CD8-positive, alpha-beta memory T cell (primary cell): ENCODE measurements at places on chromosomes 16 and 17. TPM values are rescaled to one million over a fixed set of nuclear protein-coding genes. Genes with fewer than 3 reads are reported as not detected.
A peak's percentile ranks its signal among the peaks of the same experiment; 100 is the strongest.

STAC2 gene
- total RNA-seq, result not detected

GRIN2A gene
- not detected for total RNA-seq

- H3K4me3 ChIP-seq, result no peak overlapping the region
- peaks cover 14% of the 10 kb centered on the region for H3K36me3 ChIP-seq
- no peak for DNase-seq
- H3K27me3 ChIP-seq, result no peaks in the 10 kb centered on the region
- H3K27ac ChIP-seq, result no peak overlapping the region
Observed at GRCh38 chr17:81576621-81577277, 24.6 kb upstream of the FAAP100 start.

DNA sequence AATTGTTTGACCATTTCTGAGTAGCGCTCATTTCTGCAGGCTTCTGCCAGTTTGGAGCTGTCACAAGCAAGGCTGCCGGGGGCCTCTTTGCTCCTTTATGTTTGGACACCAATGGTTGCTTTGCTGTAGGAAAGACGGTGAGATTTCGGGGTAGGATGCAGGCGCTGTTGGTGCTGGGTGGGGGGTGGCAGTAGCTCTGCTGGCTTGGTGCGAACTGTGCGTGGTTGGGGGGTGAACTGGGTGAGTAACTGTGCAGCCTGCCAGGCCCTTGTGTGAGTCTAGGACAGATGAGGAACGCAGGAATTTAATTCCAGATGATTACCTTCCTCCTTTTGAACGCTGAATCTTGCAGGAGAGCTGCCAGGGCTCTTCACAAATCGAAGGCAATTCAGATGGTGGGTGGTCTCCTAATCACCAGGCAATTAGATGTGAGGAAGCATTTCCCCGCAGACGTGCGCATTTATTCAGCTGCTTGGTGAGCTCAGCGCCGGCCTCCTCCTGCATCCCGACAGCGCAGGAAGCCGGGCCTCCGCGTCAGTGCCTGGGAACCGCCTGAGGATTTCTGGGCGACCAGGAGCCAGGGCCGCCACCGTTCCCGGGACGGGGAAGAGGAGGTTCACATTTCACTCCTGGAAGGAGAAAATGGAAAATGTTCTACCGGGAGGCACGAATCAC lies 154.4 kb downstream of the FOXL1 start:
- H3K27me3 ChIP-seq, result no peaks in the 10 kb centered on the region
- H3K4me1 ChIP-seq, result no peaks in the 10 kb centered on the region
- no peak for DNase-seq
- no peaks in the 10 kb centered on the region for H3K36me3 ChIP-seq
- H3K27ac ChIP-seq, result no peak overlapping the region
- no peak overlapping the region for H3K4me3 ChIP-seq

DNA sequence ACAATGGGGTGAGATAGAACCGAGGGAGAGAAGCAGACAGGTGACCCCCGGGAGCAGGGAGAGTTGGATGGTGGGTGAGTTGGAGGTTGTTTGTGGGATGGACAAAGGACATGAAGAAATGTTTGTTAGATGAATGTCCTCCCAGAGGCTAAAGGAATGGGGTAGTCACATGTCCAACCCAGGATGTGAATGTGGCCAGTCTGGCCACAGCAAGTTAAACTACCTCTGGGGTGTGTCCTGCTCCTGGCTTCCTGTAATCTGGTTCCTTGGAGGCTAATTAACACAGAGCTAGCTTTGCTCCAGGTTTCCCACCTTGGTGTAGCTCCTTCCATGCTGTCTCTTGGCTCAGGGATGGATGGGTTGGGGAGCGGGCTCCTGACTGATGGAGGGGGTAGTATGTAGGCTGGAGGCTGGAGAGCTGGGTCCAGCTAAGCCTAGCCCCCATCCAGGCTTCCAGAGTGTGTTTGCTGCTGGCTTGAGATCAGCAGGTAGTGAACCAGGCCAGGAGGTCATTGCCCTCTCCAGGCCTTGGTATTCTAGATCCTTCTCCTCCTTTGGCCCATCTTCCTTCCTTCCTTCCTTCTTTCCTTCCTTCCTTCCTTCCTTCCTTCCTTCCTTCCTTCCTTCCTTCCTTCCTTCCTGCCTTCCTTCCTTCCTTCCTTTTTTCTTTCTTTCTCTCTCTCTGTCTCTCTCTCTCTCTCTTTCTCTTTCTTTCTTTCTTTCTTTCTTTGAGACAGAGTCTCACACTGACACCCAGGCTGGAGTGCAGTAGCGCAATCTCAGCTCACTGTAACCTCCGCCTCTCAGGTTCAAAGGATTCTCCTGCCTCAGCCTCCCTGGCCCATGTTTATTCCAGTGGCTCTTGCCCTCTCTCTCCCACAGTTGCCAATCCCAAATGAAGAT lies 28.0 kb upstream of the UBE2G1 start:
- H3K4me1 ChIP-seq, result no peaks in the 10 kb centered on the region
- no peak overlapping the region for H3K27ac ChIP-seq
- no peaks in the 10 kb centered on the region for H3K27me3 ChIP-seq

DNA sequence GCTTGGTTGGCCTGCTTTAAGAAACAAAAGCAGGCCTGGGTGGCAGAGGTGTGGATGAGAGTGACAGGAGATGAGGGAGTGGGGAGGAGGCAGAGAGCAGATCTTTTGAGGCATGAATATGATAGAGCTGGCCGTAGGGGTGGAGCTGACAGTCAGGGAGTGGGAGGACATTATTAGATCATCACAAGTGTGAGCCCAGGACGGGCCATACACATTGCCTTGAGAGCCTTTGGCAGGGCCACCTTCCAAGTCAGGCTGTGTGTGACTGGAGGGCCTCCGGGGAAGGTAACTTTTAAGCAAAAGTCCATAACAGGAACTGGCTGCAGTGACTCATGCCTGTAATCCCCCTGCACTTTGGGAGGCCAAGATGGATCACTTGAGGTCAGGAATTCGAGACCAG lies 26.3 kb downstream of the GINS3 start:
- no peak for DNase-seq
- H3K27me3 ChIP-seq, result no peaks in the 10 kb centered on the region
- H3K4me3 ChIP-seq, result no peak overlapping the region

MMD gene
- 19.1 TPM for total RNA-seq

DNA sequence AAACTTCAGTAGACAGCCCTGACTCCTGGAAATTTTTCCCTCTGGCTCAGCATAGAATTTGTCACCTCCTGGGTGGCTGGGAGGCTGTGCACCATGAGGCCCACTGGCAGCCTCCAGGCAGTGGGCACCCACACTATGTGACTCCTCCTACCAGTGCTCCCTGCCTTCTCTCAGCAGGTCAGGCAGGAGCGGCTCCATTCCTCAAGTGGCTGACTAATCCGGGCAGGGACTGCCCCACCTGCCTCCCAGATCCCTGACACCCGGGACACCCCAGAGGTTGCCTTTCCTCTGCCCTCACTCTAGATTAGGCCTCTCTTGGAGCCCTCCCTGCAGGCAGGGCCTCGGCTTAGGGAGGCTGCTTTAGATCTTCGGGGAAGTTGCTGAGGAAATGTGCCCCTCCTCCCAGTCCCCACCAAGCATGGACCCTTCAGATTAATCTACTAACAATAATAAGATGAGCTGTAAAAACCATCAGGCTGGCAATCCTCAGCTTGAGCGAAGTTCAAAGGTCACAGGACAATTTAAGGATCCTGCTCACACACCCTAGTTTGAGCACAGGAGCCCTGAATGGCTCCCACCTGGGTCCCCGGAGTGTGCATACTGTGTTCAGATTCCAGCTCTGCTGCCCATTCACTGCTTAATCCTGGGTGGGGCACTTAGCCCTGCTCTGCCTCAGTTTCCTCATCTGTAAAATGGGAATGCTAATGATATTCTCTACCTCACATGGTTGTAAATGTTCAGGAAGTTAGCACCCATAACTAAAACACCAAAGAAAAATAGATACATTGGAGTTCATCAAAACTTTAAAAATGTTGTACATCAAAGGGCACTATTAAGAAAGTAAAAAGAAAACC lies 10.0 kb upstream of the MYCBPAP start:
- H3K27ac ChIP-seq, result no peak overlapping the region
- DNase-seq, result no peak
- H3K4me1 ChIP-seq, result no peaks in the 10 kb centered on the region
- no peak overlapping the region for H3K4me3 ChIP-seq
- no peaks in the 10 kb centered on the region for H3K27me3 ChIP-seq

ZDHHC1 gene
- total RNA-seq, result 1.3 TPM

GRCh38 chr17:65175952-65176351 lies 38.8 kb downstream of the RGS9 start:
- no peak for DNase-seq
- no peak overlapping the region for H3K27ac ChIP-seq
- no peaks in the 10 kb centered on the region for H3K36me3 ChIP-seq
- peaks cover 68% of the 10 kb centered on the region for H3K4me1 ChIP-seq

CA10 gene
- not detected for total RNA-seq

DNA sequence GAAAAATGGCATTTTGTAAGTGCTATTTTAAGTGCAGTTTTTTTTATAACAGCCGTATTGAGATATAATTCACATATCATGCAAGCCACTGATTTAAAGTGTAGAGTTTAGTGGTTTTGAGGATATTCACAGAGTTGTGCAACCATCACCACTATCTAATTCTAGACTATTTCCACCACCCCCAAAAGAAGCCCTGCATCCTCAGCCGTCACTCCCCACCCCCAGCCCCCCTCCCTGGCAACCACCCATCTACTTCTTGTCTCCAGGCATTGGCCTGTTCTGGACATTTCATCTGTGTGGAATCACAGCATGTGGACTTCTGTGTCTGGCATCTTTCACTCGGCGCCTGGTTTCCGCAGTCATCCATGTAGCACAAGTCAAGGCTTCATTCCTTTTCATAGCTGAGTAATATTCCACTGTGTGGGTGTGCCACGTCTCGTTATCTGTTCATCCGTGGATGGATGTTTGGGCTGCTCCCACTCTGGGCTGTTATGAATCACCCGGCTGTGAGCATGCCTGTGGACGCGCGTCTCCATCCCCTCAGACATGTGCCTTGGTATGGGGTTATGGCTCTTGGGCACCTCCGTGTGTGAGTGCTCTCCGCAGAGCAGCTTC lies 138.4 kb upstream of the CIBAR2 start:
- no peaks in the 10 kb centered on the region for H3K36me3 ChIP-seq
- no peaks in the 10 kb centered on the region for H3K27me3 ChIP-seq
- H3K27ac ChIP-seq, result no peak overlapping the region
- no peak overlapping the region for H3K4me3 ChIP-seq
- no peaks in the 10 kb centered on the region for H3K4me1 ChIP-seq
- DNase-seq, result no peak

MARCHF10 gene
- not detected for total RNA-seq

GRCh38 chr17:66549311-66549704 lies 246.9 kb downstream of the PRKCA start:
- H3K36me3 ChIP-seq, result no peaks in the 10 kb centered on the region
- DNase-seq, result no peak
- no peak overlapping the region for H3K4me3 ChIP-seq
- H3K27ac ChIP-seq, result no peak overlapping the region
- peaks cover 31% of the 10 kb centered on the region for H3K4me1 ChIP-seq

- H3K4me1 ChIP-seq, result peaks cover 34% of the 10 kb centered on the region
- H3K27ac ChIP-seq, result peak within 1 kb of the TSS; percentile 82
Observed at GRCh38 chr17:2029911-2030778, at the start of gene DPH1. DPH1 (plus strand) TSS chr17:2030153; CDS start chr17:2030170, 17 bp downstream.

- H3K36me3 ChIP-seq, result no peaks in the 10 kb centered on the region
- H3K27me3 ChIP-seq, result no peaks in the 10 kb centered on the region
- H3K27ac ChIP-seq, result no peak overlapping the region
- DNase-seq, result no peak
Observed at GRCh38 chr16:88208112-88208511, 174.6 kb upstream of the ZNF469 start.

GRCh38 chr16:86885139-86885538 lies 306.8 kb downstream of the FOXL1 start:
- H3K36me3 ChIP-seq, result no peaks in the 10 kb centered on the region
- no peak overlapping the region for H3K4me3 ChIP-seq
- no peaks in the 10 kb centered on the region for H3K4me1 ChIP-seq
- DNase-seq, result no peak
- no peak overlapping the region for H3K27ac ChIP-seq
- H3K27me3 ChIP-seq, result no peaks in the 10 kb centered on the region
